ENCODE measurements at places on chromosomes 4 and X. TPM values are rescaled to one million over a fixed set of nuclear protein-coding genes. Genes with fewer than 3 reads are reported as not detected.
A peak's percentile ranks its signal among the peaks of the same experiment; 100 is the strongest.

GAGE12H gene
- total RNA-seq, result not detected

DNA sequence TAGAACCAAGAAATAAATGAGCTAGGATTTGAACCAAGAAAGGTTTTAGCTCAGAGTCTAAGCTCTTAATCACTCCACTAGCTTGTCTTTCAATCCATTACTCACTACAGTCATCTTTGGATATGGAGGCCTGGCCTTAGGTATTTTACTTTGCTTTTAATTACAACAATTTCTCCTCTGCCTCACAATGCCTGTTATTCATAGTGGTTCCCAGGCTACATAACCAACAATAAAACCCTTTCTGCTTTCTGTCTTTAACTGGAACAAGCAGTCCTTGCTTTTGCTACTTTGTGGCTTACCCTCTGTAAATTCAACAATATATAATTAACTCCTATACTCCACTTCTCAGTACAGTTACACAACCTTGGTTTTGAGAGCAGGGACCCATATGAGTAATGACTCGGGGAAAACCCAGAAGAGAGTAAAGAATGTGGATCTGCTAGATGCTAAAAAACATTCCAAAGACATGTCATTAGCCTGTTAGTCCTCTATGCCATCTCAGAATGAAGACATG, 94.7 kb upstream of the NAP1L5 start:
- ATAC-seq, result peak; percentile 90

AIFM1 gene
- total RNA-seq, result 21.9 TPM

IBSP gene
- total RNA-seq, result not detected

DNA sequence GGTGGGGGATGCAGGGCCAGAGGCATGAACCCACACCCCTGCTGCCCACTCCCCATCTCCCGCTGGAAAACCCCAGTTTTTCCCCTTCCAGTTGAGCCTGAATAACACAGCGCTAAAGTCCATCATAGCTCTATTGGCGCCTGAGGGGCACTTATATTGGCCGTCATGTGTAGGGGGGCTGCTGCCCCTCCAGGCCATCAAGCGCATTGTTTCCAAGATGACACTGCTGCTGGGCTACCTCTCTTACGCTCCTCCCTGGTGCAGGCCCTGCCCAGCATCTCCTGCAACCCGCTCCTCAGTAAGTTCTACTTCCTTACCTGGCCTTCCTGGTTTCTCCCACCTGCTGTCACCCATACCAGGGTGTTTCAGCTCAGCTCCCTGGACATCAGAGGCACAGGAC, 205.0 kb upstream of the RPL34 start:
- no peak for ATAC-seq

DNA sequence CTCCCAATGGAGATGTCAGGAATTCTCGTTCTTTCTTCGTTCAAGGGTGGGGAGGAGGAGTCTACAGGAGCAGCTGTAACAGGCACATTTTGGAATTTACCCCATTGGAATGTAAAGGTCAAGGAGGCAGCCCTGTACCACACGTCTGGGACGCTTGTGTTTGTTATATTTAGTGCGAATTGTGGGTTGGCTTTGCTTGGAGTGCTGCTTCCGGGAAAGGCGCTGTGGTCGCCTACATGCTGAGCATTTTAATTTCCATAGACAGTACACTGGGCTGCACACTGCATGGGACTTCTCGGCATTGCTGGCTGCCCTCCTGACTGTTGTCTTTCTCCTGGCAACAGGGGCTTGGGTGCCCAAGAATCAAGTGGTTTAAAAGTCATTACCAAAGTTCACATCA, 12.8 kb downstream of the GYG2 start:
- ATAC-seq, result no peak

DNA sequence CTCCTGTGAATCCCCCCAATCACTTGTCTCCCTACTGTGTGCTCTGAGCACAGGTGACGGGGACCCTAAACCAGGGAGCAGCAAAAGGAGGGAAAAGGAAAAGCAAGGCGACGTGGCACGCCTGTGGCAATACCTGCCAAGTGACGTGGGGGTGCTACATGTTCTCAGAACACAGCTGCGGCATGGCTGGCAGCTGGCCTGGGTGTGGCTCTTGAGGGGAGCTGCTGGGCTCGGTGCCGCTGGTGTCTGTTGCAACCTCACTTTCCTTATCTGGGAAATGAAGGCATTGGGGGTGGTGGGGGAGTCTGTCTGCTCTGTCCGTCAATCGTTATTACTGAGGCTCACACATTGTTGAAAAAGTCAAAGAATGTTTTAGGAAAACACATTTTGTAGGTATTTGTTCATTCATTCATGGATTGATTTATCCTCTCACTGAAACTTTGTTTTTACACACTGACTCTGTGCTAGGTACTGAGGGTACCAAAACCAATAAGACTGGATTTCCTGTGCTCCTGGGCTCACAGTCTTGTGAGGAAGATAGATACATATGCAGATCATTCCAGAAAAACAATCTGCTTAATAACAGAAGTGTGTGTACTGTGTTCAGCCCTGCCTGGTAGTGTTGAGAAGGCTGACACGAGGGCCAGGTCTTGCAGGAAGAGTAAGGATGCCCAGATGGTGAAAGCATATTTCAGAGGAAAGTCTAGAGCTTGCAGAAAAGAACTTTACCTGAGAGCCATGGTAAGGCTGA, 217.6 kb downstream of the PTTG2 start:
- ATAC-seq, result peak; percentile 62

MMRN1 gene
- total RNA-seq, result 6.8 TPM

DNA sequence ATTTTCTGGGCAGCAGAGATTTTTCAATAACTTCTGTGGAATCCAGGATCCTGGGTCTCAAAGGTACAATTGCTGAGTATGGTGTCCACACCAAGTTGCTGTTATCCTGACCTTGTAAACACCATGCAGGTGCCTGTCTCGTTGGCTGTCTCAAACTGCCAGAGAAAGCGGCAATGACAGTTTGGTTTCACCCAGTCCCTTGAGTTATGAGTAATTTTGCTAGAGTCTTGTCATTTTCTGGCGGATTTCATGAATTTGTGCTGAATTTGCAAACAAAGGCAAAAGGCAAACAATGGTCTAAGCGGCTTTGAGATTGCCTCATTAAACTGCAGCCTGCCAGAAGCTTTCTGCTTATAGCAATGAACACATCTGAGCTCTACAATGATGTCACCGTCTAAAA, 847.9 kb downstream of the RAB28 start:
- ATAC-seq, result no peak

DNA sequence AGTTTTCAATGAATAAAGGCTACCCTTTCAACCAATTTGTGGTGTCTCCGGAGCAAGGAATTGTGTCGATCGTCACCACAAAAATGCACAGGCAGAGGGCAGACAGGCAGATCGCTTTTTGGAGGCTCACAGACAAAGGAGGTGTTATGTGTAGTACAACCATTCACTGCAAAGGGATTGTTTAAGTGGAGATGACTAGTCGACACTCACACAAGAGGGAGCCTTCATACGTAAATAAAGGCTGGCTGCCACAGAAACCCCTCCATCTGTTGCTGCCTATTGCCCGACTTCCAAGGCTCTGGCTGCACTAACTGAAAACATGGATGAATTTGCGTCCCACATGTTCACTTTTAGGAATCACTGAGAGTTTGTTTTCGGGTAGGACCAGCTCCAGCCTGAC, 281.1 kb downstream of the NKX6-1 start:
- ATAC-seq, result no peak

DNA sequence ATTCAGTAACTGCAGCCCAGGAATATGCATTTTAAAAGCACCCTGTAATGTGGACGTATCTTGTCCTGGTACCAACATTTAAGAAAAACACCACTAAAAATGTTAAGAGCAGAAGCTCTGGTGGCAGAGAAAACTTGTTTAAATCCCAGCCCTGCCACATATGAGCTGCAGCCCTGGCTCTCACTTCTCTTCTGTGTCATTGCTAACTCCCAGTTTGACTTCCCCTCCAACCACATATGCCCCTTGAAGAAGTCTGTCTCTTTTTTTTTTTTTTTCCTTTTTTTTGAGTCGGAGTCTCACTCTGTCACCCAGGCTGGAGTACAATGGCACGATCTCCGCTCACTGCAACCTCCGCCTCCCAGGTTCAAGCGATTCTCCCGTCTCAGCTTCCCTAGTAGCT, 14.8 kb downstream of the LHFPL1 start:
- no peak for ATAC-seq

- ATAC-seq, result no peak
These were observed 23.9 kb downstream of the ANKRD17 start for GRCh38 chr4:73234712-73235111.

MAGEA9B gene
- not detected for total RNA-seq

DNA sequence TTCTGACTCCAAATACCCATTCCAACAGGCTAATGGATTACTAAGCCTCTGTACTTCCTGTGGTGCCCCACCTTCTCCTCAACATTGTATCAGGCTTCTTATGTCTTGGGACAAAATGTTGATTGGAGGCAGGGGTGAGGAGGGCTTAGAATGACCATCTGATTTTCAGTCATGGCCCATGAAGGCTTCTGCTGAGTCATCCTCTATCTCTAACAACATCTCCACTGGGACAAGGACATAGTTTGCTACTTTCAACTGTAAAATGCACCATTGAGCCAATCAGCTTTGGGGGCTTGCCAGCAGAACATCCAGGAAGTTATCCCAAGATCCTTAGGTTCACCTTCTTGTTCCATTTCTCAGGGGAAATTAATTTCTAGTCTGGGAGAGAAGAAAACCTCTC, 29.5 kb downstream of the MAGEB17 start:
- ATAC-seq, result no peak

- no peak for ATAC-seq
These were observed 565.1 kb upstream of the NDST4 start for GRCh38 chr4:115678425-115678941.

Measured in esophagus mucosa (tissue), 1 donor.